ENCODE measurements at places on chromosomes 12 and 14.

GRCh38 chr12:46830731-46831334 is 5.0 kb upstream of the SLC38A4 start:
- DNase-seq = no peak

GRCh38 chr12:21676776-21677175 is 19.1 kb upstream of the LDHB start:
- DNase-seq = no peak

DNA sequence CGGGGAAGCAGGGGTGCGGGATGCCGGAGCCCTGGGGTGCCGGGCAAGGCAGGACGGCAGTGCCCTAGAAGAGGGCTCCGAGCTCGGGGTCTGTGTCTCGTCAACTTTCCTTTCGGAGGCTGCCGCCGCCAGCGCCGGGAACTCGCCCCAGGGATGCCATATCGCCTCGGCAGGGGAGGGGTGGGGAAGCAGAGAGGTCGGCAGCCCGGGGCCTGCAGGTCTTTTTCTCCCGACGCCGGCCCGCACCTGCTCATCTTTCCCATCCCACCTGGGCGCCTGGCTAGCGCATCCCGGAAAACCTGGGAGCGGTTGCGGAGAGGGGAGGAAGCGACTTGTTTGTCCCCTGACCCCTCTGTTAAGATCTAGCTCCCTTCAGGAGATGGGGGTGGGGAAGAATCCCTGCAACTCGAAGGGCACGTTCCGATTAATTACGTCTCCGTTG is 547 bp downstream of the CNTN1 start:
- DNase-seq = no peak

- no peak for DNase-seq
Measured at GRCh38 chr12:80707830-80708258, 410 bp downstream of the MYF6 start.

DNA sequence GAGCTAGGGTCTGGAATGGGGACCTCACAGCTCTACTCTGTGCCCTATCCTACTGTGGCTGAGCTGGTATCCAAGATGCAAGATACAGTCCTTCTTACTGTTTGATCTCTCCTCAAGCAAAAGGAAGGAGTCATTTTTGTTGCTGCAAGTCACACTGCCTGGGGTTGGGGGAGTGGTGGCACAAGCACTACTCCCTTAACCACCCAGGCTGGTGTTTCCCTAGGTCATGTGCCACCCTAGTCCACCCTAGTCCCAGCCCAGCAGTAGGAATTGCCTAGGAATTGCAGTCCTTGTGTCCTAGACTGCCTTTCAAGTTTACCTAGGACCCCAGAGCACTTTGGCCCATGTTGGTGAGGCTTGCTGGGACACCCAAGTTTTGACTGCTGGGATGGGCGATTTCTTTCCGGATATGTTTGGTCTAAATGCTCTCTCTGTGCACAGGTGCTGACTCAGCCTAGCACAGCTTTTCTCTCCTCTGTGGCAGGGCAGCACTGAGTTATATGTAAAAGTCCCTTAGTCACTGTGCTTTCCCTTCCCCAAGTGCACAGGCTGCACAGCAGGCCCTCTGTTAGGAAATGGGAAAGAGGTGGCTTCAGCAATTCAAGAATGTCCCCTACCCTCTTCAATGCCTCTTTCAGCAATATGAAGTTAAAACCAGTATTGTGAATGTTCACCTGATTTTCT is 54.9 kb downstream of the SLC6A15 start:
- DNase-seq = no peak

- no peak for DNase-seq
Measured at GRCh38 chr14:65915125-65915524, 502.6 kb downstream of the FUT8 start.

DNA sequence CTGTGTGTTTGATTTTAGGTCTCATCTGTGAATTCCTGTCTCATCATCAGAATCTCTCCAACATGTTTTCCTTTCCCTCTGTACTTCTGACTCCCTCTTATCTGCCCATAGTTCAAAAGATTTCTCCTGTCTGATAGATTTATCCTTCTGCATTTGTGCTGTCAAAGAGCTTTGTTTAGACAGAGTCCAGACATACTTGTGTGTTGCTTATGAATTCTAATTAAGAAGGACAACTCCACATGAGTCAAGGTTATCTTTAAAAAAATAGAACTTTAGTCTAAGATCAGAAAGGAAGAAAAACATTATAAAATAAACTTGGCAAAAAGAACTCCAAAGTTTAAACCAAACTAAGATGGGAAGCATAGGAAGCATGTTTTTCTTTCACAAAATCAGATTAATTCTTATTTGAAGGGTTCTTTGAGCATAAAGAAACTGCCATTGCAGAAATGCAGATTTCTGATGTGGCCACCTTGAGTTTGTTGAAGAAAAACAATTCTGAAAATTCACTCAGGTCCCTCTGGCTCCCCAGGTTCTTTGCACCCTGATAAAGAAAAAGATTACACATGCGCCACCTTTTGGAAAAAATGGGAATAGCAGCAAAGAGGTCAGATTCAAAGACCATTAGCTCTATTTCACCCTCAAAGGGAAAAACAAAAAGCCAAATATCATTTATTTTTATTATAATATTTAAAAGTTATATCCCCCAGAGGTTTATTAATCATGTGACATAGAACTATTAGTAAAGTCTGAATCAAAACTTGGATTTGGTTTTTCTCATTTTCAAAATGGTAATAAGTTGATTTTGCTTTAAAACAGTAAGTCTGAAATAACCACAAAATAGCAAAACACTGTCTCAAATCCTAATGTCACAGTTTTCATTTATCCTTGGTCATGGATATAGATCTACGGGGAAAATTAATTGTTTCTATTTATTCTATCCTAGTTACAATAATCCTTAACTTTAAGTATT is 143.7 kb upstream of the DCN start:
- no peak for DNase-seq

- DNase-seq = peak; percentile 95
Measured at GRCh38 chr14:77882098-77882497, 82.2 kb downstream of the ADCK1 start.

GRCh38 chr14:61654026-61654425 is 41.3 kb upstream of the HIF1A start:
- DNase-seq = no peak

GRCh38 chr14:32588448-32589320 is 259.6 kb downstream of the AKAP6 start:
- DNase-seq = peak; percentile 46

GRCh38 chr14:98906123-98906995 is 365.6 kb downstream of the BCL11B start:
- no peak for DNase-seq

DNA sequence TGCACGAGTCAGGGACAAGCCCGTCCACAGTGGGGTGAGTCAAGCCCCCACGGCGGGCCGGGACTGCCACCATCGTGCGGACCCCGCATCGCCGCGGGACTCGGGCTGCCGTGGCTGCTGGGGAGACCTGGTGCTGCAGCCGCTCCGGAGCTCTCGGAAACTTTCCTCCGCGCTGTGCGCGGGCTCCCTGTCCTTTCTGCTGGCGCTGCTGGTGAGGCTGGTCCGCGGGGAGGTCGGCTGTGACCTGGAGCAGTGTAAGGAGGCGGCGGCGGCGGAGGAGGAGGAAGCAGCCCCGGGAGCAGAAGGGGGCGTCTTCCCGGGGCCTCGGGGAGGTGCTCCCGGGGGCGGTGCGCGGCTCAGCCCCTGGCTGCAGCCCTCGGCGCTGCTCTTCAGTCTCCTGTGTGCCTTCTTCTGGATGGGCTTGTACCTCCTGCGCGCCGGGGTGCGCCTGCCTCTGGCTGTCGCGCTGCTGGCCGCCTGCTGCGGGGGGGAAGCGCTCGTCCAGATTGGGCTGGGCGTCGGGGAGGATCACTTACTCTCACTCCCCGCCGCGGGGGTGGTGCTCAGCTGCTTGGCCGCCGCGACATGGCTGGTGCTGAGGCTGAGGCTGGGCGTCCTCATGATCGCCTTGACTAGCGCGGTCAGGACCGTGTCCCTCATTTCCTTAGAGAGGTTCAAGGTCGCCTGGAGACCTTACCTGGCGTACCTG is 1.1 kb downstream of the PDE3A start:
- no peak for DNase-seq

GRCh38 chr14:37830271-37830670 is 234.8 kb downstream of the TTC6 start:
- no peak for DNase-seq

GRCh38 chr14:69673578-69674305 is 62.3 kb downstream of the SUSD6 start:
- DNase-seq = no peak

DNA sequence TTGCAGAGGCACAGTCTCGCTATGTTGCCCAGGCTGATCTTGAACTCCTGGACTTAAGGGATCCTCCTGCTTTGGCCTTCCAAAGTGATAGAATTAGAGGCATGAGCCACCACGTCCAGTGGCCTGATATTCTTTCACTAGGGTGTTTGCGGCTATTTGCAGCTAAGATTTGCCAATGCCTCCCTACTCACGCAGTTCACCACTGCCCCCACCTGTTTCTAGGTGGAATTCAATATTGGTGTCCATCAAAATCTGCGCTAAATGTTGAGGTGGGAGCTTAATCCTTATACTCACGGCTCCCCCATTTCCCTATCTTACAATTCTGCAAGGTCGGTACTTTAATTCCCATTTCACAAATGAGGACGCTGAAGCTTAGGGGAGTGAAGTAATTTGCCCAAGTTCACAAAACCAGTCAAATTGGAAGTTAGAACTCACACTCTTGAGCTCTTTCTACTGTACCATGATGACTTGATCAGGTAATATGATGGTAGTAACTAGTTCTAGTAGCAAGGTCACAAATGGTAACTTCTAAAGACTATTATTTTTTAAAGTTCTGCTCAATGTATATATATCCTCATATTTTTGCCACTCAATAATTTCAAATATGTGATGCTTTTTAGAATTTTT is 22.1 kb upstream of the LRRC9 start:
- peak; percentile 15 for DNase-seq

- no peak for DNase-seq
Measured at GRCh38 chr14:72844524-72844923, 49.4 kb downstream of the DPF3 start.

DNA sequence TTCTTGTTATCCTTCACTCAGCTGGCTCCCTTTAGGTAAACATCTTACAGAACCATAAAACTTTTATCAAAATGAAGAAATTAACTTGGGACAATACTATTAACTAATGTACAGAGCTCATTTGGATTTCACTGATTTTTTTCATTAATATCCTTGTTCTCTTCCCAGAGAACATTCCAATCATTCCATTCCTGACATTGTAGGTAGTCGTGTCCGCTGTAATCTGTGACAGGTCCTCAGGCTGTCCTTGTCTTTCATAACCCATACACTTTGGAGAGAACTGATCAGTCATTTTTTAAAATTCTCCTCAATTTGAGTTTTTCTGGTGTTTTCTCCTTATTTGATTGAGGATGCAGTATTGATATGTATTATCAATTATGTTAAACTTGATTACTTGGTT is 916.8 kb downstream of the GALC start:
- DNase-seq = no peak

- no peak for DNase-seq
Measured at GRCh38 chr14:56324856-56325699, 206.9 kb downstream of the PELI2 start.

DNA sequence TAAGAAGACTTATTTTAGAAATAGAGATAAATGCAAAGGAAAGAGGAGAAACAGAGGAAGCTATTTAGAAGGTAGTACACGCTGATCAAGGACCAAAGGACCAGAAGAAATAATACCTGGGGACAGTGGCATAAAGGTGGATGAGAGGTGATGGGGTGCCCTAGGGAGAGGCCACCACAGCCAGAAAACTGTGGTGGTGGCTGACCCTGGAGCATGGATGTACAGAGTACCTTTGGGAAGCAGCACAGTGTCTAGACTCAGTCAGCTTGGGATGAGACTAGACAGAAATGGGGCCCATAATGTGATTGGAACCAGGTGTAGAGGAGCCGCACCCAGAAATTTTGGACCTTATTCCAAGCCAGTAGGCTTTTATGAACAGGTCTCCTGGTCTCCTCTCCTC is 17.2 kb downstream of the RASSF8 start:
- no peak for DNase-seq

DNA sequence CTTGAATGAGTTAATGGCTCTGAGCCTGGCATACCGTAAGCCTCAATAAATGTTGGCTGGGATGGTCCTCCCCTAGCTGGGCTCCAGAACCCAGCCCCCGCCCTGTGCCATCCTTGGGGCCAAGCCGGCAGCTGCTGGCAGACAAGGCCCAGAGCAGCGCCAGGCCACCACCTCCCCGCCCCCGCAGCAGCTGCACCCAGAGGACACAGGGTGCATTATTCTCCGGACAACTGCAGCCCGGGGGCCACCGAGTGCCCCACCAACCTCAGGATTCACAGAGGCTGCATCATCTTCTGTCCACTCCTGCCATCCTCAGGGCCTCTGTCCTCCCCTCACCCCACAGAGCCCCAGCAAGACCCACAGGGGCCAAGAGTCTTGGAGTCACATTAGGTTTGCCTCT is 92.7 kb downstream of the NCOR2 start:
- no peak for DNase-seq

DNA sequence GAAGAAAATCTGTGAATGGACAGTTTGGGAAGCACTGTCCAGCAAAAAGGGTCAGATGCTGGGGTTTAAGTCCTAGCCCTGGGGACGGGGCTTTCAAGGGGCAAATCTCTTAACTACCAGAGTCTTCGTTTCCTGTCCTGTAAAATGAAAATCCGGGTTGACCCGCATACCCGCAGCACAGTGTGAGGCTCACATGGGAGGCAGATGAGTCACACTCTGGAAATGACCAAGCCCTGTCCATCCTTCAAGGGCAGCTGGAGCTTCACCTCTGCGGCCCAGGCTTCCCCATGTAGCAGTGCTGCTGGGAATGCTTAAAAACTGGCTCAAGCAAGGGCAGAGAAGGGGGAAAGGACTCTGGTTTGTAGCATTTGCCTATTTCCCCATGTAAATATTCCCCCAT is 19.0 kb downstream of the FAM181A start:
- DNase-seq = no peak

GRCh38 chr12:92794814-92795213 is 92.0 kb downstream of the PLEKHG7 start:
- DNase-seq = no peak

- no peak for DNase-seq
Measured at GRCh38 chr12:101832030-101832429, 1.3 kb upstream of the GNPTAB start.

DNA sequence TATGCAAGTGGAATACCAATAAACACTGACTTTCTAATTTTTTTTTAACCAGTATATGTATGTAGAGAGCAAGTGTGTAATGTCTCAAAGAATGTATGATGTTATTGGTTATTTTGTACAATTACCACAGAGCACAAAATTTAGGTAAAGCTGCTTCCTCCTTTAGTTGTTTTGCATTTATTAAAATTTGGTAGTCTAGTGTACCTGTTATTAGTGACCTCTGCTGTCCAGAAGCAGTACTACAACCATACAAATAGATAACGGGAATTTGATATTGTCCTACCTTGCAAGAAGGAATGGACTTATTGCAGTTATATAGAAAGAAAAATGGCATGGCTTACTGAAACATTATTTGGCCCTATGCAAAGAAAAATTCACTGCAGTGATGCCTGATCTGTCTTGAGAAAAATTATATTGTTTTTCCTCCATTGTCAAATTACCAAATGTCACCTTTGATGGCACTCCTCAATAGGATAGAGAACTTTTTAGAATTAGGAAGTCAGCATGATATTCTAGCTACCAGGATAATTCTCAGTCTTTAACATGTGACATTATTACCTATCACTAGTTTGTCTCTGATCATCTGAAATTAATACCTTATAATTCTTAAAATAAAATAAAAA is 153.9 kb upstream of the RMST start:
- peak; percentile 46 for DNase-seq
